GM12864 (cell line): ENCODE measurements at places on chromosomes 2 and 18.

DNA sequence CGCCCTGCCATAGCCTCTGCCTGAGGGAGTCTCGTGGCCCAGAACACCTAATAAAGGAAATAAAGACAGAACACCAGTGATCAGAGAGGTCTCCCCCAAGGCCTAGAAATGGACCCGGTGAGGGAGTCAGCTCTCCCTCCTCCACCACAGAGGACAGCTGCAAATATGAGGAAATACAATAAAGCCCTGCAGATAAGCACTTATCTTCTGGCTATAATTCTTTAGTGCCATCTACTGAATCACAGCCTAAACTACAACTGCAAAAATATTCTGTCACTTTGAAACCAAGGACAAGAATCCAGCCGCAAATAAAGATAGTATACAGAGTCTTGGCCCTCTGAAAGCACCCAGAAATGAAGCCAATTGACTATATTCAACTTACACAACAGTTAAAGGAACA is 42.4 kb upstream of the TACR1 start:
- no peak for DNase-seq

DNA sequence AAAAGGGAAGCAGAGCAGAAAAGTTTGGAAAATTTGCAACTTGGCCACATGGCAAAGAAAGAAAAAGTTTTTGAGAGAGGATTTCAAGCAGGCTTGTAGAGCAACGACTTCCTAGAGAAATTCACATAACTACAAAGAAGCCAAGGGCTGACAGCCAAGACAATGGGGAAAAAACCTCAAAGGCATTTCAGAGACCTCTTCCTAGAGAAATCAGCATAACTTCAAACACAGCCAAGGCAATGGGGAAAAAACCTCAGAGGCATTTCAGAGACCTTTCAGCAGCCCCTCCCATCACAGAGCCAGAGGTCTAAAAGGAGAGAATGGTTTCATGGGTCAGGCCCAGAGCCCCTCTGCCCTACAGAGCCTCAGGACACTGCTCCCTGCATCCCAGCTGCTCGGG is 7.2 kb downstream of the ADI1 start:
- no peak for DNase-seq

- no peak for DNase-seq
Measured at GRCh38 chr18:24199372-24199962, 60.6 kb downstream of the CABYR start.

DNA sequence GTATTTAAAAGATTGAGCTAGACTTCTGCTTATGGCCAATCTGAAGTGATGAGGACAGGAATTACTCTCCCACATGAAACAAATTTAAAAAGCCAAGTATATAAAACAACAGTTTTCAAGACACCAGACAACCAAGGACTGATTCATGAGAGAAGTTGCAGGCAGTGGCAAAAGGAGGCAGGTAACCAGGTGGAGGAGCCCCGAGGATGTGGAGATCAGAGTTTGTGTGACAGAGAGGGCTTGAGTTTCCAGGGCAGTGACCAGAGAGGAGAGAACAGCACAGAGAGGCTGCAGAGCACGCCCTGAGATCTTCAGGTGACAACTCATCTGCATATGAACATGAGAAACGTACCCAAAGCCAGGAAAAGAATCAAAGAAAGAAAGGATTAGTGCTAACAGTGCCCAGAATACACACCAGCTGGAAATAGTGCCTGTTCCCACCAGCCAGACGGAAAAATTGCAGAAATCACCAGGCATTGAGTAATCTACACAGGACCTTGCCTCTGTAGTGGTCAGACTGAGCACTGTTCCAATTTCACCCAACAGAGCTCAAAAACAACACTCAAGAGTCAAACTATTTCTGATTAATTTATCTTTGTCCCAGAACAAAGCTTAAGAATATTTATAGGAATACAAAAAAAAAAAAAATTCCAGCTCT is 173.1 kb downstream of the SEPTIN10 start:
- no peak for DNase-seq

- no peak for DNase-seq
Measured at GRCh38 chr2:60560734-60561644, 7.5 kb upstream of the BCL11A start.

- no peak for DNase-seq
Measured at GRCh38 chr2:196555726-196556125, 83.8 kb upstream of the CCDC150 start.
